Astrocyte (in vitro differentiated cells and primary cell): ENCODE measurements at places on chromosomes 11 and 22. TPM values are rescaled to one million over a fixed set of nuclear protein-coding genes. Genes with fewer than 3 reads are reported as not detected.

The NCAM1 gene
- total RNA-seq, result 17.4 and 24.5 TPM in 2 replicates

The HBG2 gene
- not detected in 2 replicates for total RNA-seq

The NEFH gene
- 3.1 TPM in 2 replicates for total RNA-seq

The CSF2RB gene
- 0.09 and 0.31 TPM in 2 replicates for total RNA-seq

The TMEM191C gene
- 2.8 and 3.4 TPM in 2 replicates for total RNA-seq

The CTSW gene
- not detected in 2 replicates for total RNA-seq

The PATE4 gene
- total RNA-seq, result not detected in 2 replicates

The OR8D1 gene
- not detected in 2 replicates for total RNA-seq

The C11orf65 gene
- 0.77 and 1.00 TPM in 2 replicates for total RNA-seq
